Osteoblast (primary cell): ENCODE measurements at places on chromosomes 7 and 10.

GRCh38 chr7:101717628-101718357 lies 88.7 kb upstream of the MYL10 start:
- peak overlapping the region; percentile 93 for H3K27ac ChIP-seq
- peak overlapping the region; percentile 49 for H3K4me3 ChIP-seq
- no peaks in the 10 kb centered on the region for H3K36me3 ChIP-seq
- H3K4me1 ChIP-seq, result peaks cover 17% of the 10 kb centered on the region
- no peaks in the 10 kb centered on the region for H3K27me3 ChIP-seq

GRCh38 chr7:44311561-44312495 lies 13.6 kb downstream of the CAMK2B start:
- H3K27ac ChIP-seq, result no peak overlapping the region
- DNase-seq, result peak; percentile 62
- no peaks in the 10 kb centered on the region for H3K36me3 ChIP-seq
- no peak overlapping the region for H3K4me3 ChIP-seq
- H3K4me1 ChIP-seq, result no peaks in the 10 kb centered on the region

DNA sequence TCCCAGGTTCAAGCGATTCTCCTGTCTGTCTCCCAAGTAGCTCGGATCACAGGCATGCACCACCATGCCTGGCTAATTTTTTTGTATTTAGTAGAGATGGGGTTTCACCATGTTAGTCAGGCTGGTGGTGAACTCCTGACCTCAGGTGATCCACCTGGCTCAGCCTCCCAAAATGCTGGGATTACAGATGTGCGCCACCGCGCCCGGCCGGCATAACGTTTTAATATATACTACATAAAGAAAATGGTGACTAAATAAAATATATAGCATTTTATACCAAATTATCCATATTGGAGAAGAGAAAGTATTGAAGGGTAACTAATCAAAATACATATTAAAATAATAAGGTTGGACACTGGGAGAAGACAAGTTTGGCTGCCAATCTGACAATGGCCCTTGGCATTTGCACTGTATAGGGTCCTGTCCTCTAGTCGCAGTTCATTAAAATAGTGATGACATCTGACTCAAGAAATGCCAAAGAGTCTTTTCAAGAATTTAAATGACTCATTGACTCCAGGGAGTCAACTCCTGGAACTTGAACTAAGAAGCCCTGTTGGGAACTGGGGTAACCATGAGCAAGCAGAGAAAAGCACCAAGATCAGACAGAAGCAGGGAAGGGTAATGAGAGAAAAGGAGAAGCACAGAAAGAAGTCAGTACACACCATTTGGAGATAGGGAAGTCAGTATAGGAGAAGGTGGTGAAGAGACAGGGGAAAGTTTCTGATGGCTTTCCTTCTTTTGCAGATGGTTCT lies 91.1 kb downstream of the CH25H start:
- H3K4me3 ChIP-seq, result no peak overlapping the region
- H3K27me3 ChIP-seq, result no peaks in the 10 kb centered on the region
- no peaks in the 10 kb centered on the region for H3K36me3 ChIP-seq
- H3K27ac ChIP-seq, result no peak overlapping the region
- H3K4me1 ChIP-seq, result peaks cover 25% of the 10 kb centered on the region

GRCh38 chr10:111445667-111446066 lies 368.8 kb downstream of the ADRA2A start:
- no peak for DNase-seq
- no peak overlapping the region for H3K4me3 ChIP-seq
- no peak overlapping the region for H3K27ac ChIP-seq
- no peaks in the 10 kb centered on the region for H3K36me3 ChIP-seq
- H3K27me3 ChIP-seq, result no peaks in the 10 kb centered on the region
- no peaks in the 10 kb centered on the region for H3K4me1 ChIP-seq

GRCh38 chr10:80526218-80526617 lies 11.5 kb upstream of the SH2D4B start:
- H3K36me3 ChIP-seq, result no peaks in the 10 kb centered on the region
- no peaks in the 10 kb centered on the region for H3K4me1 ChIP-seq
- no peaks in the 10 kb centered on the region for H3K27me3 ChIP-seq
- H3K4me3 ChIP-seq, result no peak overlapping the region

DNA sequence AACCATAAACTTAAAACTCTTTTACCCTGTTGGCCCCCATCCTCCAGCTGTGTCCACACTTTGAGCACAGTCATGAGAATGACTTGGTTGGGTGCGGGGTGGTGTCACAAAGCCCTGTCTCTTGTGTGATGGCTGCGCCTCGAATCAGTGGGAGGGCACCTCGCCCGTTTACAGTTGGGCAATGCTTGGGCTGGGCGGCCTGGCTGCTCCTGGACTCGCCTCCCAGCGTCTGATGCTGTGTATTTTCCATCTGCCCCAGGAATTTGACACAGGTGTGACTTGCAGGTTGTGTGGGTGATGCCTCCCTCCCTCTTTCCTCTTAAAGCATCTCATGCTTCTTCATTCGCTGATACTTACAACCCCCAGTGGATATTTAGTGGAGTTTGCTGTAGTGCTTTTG lies 33.7 kb downstream of the CHST12 start:
- H3K36me3 ChIP-seq, result no peaks in the 10 kb centered on the region
- peak; percentile 70 for DNase-seq
- no peak overlapping the region for H3K27ac ChIP-seq
- no peaks in the 10 kb centered on the region for H3K4me1 ChIP-seq
- no peak overlapping the region for H3K4me3 ChIP-seq
- H3K27me3 ChIP-seq, result no peaks in the 10 kb centered on the region

DNA sequence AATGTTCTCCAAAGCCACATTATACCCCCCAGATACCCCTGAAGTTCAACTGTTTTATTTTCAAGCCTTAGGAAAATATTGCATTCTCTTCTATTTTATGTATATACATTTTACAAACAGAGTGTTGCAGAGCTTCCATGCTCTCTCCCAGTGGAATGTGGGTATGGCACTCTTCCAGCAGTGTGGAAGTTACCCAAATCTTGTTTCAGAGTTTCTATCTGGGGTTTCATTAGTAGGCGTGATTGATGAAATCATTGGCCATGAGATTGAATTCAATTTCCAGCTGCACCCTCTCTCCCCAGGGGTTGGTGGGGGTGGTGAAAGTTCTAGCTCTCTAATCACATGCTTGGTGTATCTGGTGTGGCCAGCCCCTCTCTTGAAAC lies 350.4 kb downstream of the RPS24 start:
- H3K36me3 ChIP-seq, result no peaks in the 10 kb centered on the region
- H3K27me3 ChIP-seq, result peaks cover 10% of the 10 kb centered on the region
- no peak overlapping the region for H3K4me3 ChIP-seq
- DNase-seq, result peak; percentile 39

DNA sequence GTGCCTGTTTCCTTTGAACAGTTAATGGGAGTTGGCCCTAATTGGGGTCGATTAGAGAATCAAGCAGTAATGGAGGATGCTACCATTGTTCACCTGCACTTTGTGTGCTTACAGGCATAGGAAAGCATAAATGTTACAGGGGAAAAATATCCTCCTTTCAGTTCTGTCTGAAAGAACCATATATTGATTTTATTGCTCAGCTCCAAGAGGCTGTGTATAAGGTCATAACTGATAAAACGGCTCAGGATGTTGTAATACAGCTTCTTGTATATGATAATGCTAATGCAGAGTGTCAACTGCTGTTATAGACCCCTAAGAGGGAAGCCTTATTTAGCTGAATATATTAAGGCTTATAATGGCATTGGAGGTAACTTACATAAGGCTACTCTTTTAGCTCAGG lies 32.9 kb upstream of the AKR1C2 start:
- H3K36me3 ChIP-seq, result no peaks in the 10 kb centered on the region
- no peak for DNase-seq
- no peak overlapping the region for H3K27ac ChIP-seq
- no peak overlapping the region for H3K4me3 ChIP-seq
- H3K27me3 ChIP-seq, result no peaks in the 10 kb centered on the region

DNA sequence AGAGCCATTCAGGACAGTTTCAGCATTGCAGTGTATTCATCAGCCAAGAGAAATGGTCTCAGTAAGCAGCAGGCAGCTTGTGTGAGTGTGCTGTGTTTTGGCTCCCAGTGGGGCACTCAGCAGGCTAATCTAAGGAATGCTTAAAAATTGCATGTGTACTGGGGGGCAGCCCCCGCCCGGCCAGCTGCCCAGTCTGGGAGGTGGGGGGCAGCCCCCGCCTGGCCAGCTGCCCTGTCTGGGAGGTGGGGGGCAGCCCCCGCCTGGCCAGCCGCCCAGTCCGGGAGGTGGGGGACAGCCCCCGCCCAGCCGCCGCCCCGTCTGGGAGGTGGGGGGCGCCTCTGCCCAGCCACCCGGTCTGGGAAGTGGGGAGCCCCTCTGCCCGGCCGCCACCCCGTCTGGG lies 116.2 kb downstream of the GRID1 start:
- no peak overlapping the region for H3K4me3 ChIP-seq
- peak; percentile 70 for DNase-seq
- no peaks in the 10 kb centered on the region for H3K27me3 ChIP-seq
- no peaks in the 10 kb centered on the region for H3K36me3 ChIP-seq

- DNase-seq, result no peak
- H3K27me3 ChIP-seq, result no peaks in the 10 kb centered on the region
- no peak overlapping the region for H3K4me3 ChIP-seq
- no peaks in the 10 kb centered on the region for H3K4me1 ChIP-seq
These were observed 14.7 kb upstream of the RABGEF1 start for GRCh38 chr7:66725843-66726242.

DNA sequence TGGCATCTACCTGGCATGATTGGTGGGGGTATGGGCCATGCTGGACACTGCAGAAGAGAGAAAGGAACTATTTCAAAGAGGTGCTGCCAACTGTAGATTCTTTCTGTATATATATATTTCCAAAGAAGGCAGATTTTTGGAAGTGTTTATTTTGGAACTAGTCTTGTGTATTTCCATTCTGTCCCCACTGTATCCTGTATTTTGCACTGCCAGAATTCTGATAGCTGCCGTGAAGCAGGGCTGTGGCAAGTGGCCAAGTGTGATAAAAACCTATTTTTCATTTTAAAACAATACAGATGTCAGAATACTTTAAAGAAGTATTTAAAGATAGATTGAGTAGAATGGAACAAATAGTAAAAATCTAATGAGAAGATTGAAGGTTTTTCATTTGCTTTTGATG lies 17.1 kb downstream of the MCU start:
- DNase-seq, result no peak
- no peak overlapping the region for H3K4me3 ChIP-seq
- H3K4me1 ChIP-seq, result peaks cover 35% of the 10 kb centered on the region
- peak overlapping the region; percentile 46 for H3K27ac ChIP-seq
- no peaks in the 10 kb centered on the region for H3K27me3 ChIP-seq
- H3K36me3 ChIP-seq, result no peaks in the 10 kb centered on the region

DNA sequence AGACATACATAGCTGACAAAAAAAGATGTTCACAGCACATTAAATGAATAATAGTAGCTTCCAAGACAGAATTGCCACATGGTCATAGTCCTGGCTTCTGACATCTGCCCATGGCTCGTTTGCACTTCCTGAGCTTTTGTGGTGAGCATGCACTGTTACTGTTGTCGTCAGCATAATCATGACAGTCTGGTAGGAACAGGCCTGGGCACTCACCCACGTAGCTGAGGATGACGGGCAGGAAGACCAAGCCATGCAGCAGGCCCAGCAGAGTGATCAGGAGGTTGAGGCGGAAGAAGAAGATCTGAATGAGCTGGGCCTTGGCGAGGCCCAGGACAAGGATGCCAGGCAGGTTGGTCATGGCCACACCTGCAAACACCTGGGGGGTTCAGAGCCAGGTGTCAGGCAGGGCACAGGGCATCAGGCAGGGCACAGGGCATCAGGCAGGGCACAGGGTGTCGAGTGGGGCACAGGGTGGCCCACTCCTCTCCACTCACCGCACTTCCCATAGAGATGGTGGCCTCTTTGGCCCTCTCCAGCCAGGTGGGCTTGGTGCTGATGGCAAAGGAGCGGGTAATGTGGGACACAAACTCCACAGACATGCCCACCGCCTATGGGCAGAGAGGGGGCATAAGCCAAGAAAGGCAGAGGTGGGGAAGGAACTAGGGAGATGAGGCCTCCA lies 25.3 kb upstream of the NUDCD3 start:
- no peak for DNase-seq
- H3K4me3 ChIP-seq, result no peak overlapping the region
- no peaks in the 10 kb centered on the region for H3K4me1 ChIP-seq
- H3K27me3 ChIP-seq, result no peaks in the 10 kb centered on the region
- H3K27ac ChIP-seq, result no peak overlapping the region

GRCh38 chr7:128176696-128177095 lies 64.4 kb upstream of the LEP start:
- no peak overlapping the region for H3K4me3 ChIP-seq
- no peaks in the 10 kb centered on the region for H3K36me3 ChIP-seq
- no peaks in the 10 kb centered on the region for H3K4me1 ChIP-seq
- H3K27me3 ChIP-seq, result peaks cover 68% of the 10 kb centered on the region
- no peak overlapping the region for H3K27ac ChIP-seq
- DNase-seq, result peak; percentile 78

DNA sequence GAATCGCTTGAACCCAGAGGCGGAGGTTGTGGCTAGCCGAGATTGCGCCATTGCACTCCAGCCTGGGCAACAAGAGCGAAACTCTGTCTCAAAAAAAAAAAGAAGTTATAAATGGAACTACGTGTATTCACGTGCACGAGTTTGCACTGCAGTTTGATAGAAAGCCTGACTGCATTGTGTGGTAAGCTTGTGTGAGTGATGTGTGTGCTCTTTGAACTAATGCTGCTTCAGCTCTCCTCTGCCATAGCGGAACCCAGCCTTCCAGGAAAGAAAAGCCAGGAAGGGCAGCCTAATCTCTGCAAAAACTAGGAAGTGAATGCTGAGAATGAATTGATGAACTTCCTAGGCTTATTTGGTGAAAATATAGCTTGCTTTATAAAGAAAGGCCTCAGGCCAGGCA lies 15.6 kb upstream of the MKRN1 start:
- H3K27ac ChIP-seq, result no peak overlapping the region
- no peaks in the 10 kb centered on the region for H3K27me3 ChIP-seq
- DNase-seq, result no peak
- H3K4me3 ChIP-seq, result no peak overlapping the region
- no peaks in the 10 kb centered on the region for H3K4me1 ChIP-seq
- no peaks in the 10 kb centered on the region for H3K36me3 ChIP-seq

DNA sequence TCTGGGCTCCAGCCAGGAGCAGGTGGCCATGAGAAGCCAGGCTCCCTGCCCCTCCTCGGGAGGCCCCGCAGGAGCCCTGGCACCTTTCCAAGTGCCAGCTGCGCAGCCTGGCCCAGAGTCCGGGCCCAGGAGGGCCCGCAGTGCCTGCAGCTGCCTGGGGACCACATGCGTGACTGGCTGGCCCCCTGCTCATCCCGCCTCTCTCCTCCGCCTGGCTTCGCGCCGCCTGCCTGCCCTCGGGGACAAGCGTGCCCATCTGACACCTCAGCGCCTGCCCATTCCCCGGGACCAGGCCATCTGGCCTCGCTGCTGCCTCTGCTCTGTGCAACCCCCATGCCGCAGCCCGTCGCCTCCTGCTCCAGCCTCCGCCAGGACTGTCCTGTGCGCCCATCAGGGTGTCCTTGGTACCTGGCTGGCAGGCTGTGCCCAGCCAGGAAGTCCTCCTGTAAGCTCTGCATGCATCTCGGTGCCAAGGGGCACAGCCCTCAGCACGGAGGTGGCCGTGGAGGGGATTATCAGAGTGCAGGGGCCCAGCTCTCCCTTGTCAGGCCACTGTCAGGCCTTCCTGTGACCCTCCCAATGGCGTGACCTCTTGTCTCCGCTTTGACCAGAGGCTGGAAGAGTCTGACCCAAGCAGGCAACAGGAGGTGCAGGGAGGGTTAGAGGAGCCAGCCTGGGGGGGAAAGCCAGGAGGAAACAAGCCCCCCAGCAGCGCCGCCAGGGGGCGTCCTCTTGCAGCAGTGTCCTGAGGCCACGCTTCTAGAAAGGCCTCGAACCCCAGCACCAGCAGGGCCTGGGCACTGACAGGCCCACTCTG lies 50.5 kb downstream of the TMEM209 start:
- no peaks in the 10 kb centered on the region for H3K27me3 ChIP-seq
- H3K27ac ChIP-seq, result no peak overlapping the region
- H3K4me1 ChIP-seq, result peaks cover 19% of the 10 kb centered on the region
- H3K4me3 ChIP-seq, result no peak overlapping the region
- peak; percentile 36 for DNase-seq

- no peaks in the 10 kb centered on the region for H3K27me3 ChIP-seq
- peaks cover 17% of the 10 kb centered on the region for H3K4me1 ChIP-seq
These were observed 1.2 kb downstream of the BRAF start for GRCh38 chr7:140923358-140924006.
